Left ventricle myocardium inferior (tissue), 1 donor: ENCODE measurements at places on chromosomes 3 and 15. TPM values are rescaled to one million over a fixed set of nuclear protein-coding genes. Genes with fewer than 3 reads are reported as not detected.

GRCh38 chr3:122946185-122946584, 81.4 kb downstream of the SEMA5B start:
- no peak for DNase-seq

GRCh38 chr3:134059035-134059601, 29.4 kb upstream of the SLCO2A1 start:
- DNase-seq = no peak

- no peak for DNase-seq
Measured at GRCh38 chr3:101279162-101279561, 41.2 kb downstream of the IMPG2 start.

GRCh38 chr3:181709537-181710279, 2.0 kb upstream of the SOX2 start:
- peak; percentile 62 for DNase-seq

DNA sequence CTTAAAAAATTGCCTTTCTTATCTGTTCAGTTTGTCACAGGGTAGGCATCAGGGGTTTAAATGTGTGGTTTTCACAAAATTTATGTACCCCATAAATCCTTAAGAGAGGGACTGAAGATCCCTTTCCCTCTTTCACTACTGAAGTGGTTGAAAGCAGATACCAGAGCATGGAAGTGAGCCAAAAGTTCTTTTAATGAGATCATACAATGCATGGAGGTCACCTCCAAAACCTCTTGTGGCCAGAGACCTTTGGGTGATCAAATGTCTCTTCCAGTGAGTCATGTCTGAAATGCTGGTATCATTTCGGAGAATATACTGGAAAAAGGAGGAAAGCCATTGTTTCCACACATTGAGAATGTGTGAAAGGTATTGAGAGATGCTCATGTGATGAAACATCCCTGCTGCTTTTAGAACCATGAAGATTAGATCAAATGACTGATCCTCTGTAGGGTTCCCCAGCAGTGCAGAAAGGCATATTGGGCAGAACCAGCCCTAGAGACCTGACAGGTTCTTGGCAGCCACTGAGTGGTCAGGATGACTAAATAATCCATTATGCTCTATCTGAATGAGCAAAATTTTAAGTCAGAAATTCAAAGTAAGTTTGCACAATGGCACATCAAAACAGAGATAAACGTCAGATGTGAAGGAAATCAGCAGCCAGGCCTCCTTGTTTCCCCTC, 165.8 kb upstream of the SLC2A2 start:
- no peak for DNase-seq

GOLGA8G gene
- total RNA-seq = not detected
